Left lung (tissue), 14 donors: ENCODE measurements at places on chromosomes 3 and 15. TPM values are rescaled to one million over a fixed set of nuclear protein-coding genes. Genes with fewer than 3 reads are reported as not detected.

GRCh38 chr3:142574665-142575064 is 3.9 kb downstream of the ATR start:
- peaks cover 39% of the 10 kb centered on the region for H3K4me1 ChIP-seq
- peak overlapping the region; percentile 29 for H3K27ac ChIP-seq
- no peaks in the 10 kb centered on the region for H3K36me3 ChIP-seq
- H3K27me3 ChIP-seq, result no peaks in the 10 kb centered on the region

The TMC3 gene
- not detected for total RNA-seq

GRCh38 chr15:97023488-97023844 is 693.0 kb downstream of the NR2F2 start:
- H3K36me3 ChIP-seq, result no peaks in the 10 kb centered on the region
- no peak overlapping the region for H3K4me3 ChIP-seq
- no peaks in the 10 kb centered on the region for H3K4me1 ChIP-seq
- H3K27ac ChIP-seq, result no peak overlapping the region

- no peak for DNase-seq
- H3K4me1 ChIP-seq, result no peaks in the 10 kb centered on the region
- H3K4me3 ChIP-seq, result no peak overlapping the region
- H3K36me3 ChIP-seq, result no peaks in the 10 kb centered on the region
- H3K27me3 ChIP-seq, result no peaks in the 10 kb centered on the region
These were observed 81.6 kb downstream of the AKAP13 start for GRCh38 chr15:85462029-85462428.

DNA sequence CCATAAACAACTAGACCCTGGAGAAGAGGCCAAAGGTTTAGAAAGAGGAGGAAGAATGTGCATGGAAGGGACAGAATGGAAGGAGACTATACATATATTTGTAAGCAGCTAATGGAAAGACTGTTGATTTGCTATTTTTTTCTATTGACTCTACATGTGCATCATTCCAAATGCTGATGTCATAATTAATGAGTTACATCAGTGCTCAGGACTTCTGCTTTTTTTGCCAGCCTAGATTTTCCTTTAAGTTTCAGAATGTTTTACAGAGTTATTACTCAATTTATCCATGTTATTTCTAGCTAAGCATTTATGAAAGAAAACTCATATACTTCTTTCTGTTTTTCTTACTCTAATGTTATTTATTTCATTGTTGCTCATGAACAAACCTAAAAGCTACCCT is 62.6 kb upstream of the VGLL3 start:
- no peak overlapping the region for H3K27ac ChIP-seq
- H3K4me1 ChIP-seq, result no peaks in the 10 kb centered on the region
- DNase-seq, result no peak
- no peak overlapping the region for H3K4me3 ChIP-seq
- no peaks in the 10 kb centered on the region for H3K36me3 ChIP-seq
